ENCODE measurements at places on chromosomes 16 and 17.

GRCh38 chr17:76726231-76726775 is at the start of gene JMJD6:
Gene JMJD6 (minus strand): TSS chr17:76726606. CDS start chr17:76726475, 131 bp downstream.
- DNase-seq, result peak; percentile 98

DNA sequence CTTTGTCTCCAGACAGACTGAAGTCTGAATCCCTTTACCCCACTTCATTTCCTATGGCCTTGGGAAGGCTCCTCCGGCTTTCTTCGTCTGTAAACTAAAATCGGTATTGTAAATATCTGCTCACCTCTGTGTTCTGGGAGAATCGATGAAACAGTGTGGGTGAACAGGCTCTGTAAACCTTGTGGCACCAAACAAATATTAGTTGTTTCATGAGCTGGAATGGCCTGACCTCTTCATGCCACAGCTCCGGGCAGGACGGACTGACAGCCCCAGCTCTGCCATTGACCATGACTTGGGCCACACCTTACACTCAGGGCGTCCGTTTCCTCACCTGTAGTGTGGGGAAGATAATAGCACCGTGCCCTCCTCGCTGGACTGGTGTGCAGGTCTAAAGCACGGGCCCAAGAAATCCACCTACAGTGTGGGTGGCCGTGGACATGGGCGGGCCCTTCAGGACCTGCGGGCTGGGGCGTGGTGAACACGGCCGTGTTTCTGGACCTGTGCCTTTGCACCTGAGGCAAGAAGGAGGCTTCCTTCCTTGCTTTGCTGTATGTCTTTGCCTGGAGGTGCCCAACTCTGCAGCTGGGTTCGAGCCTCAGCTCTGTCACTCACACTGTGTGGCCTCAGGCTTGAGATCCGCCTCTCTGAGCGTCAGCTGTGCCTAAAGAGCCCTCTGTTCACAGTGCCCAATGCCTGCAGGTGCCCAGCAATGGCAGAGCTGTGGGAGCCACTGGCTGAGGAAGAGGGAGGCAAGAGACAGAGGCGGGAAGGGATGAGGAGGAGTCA is 6.1 kb upstream of the OSGIN1 start:
- DNase-seq, result no peak

- peak; percentile 63 for DNase-seq
These were observed 13.0 kb downstream of the SARM1 start for GRCh38 chr17:28384281-28385036.

- DNase-seq, result no peak
These were observed 131.5 kb upstream of the TNRC6C start for GRCh38 chr17:77827039-77827438.

DNA sequence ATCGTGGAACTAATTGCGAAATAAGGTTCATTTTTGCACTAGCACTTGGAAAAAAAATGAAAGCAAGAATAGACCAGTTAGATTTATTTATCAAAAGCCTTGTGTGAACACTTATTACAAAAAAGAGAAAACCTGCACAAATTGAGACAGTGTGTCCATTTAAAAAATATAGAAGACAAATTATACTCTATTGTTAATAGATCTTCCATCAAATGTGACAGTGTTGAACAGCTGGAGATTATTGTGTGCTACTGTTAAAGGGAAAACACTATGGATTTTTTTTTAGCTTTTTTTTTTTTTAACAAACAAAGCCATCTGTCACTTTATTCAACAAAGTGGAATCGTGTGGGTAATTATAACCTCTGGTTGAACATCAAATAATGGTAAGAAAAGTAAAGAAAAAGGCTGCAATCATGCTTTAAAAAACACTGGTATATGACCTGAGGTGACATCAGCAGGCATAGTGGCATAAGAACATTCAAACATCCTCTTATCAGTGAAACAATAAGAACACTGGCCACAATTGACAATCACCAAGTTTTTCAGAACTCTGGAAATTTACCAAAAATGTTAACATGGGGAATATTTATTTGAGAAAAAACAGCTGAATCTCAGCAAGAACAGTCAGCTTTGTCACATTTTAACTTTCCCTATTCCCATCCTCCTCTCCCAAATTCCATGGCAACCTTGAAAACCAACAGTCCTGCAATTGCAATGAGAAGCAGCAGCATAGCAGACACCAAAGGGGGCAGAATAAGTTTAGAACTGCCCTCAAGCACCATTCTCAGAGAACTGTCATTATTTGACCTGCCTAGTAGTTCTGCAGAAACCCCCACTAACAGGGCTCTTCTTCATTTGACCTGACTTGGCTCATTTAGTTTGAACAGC is 442.3 kb upstream of the MON1B start:
- no peak for DNase-seq

GRCh38 chr16:89038811-89039735 is 54.6 kb upstream of the ACSF3 start:
- DNase-seq, result no peak
